ENCODE measurements at places on chromosomes 2 and 18.

- no peak for DNase-seq
Measured at GRCh38 chr2:746697-747096, 69.5 kb upstream of the TMEM18 start.

DNA sequence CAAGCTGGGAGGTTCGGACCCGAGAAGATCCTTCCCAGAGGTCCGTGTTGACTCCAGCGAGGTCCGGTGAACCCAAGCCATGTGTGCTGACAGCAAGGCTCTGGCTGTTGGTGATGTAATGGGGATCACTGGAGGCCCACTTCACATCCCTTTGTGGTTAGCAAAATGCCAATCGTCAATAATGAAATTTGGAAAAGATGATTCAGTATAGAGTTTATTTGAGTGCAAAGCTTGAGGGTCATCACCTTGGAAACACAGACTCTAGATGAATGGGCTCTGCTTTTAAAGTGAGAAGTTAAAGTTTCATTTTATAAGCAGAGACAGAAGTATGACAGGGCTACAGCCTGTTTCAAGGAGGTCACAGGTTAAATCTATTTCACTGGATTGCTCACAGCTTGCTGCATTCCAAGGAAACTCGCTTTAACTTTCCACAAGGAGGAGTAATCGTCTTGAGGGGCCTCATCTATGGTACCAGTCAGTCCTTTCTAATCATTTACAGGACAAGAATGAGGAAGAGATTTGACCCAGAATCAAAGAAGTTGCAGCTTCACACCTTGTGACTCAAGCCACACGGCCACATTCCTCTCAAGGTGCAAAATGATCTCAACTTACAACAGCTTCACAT is 140.5 kb downstream of the TPO start:
- DNase-seq = no peak

DNA sequence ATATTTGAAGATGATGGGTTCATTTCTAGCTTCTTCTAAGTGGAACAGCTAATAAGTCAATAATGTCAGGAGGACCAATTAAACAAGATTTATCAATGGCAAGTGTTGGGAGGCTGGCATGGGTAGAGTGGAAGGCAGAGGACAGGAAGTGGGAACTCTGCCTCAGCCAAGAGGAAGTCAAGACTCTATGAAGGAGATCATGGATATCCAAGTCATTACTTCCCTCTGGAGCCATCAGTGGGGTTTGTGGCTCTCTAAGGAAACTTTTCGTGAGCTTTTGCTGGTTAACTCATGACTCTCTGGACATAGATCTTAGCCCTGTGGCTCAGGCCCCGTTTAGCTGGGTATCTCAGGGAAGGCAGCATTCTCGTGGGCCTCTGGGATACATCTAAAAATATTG is 410.4 kb upstream of the ID2 start:
- no peak for DNase-seq

- no peak for DNase-seq
Measured at GRCh38 chr2:111667542-111668273, 216.3 kb downstream of the ANAPC1 start.

GRCh38 chr2:119387381-119388129 is 20.8 kb downstream of the DBI start:
- no peak for DNase-seq

- DNase-seq = no peak
Measured at GRCh38 chr2:218260742-218261422, at the start of gene GPBAR1. GPBAR1 (plus strand) TSS chr2:218261015; CDS start chr2:218262725, 1,710 bp downstream.

- DNase-seq = no peak
Measured at GRCh38 chr18:67463829-67464228, 52.7 kb downstream of the DSEL start.

DNA sequence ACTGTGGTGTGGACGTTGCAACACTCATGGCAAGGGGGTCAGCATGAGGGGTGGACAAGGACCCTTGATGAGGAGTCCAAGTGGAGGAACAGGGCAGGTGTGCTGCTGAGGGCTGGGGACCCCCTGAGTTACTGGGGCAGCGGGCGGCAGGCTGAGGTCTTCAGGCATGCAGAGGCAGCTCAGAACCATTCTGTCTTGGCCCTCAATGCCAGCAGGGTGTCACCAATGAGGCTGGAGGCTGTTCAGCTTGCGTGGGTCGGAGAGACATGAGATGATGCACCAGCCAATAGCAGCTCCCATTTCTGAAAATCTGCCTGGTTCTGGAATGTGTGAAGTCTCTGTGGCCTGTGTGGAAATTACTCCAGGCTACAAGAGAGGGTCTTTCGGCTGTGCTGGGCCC is 105.4 kb downstream of the INHBB start:
- DNase-seq = no peak

DNA sequence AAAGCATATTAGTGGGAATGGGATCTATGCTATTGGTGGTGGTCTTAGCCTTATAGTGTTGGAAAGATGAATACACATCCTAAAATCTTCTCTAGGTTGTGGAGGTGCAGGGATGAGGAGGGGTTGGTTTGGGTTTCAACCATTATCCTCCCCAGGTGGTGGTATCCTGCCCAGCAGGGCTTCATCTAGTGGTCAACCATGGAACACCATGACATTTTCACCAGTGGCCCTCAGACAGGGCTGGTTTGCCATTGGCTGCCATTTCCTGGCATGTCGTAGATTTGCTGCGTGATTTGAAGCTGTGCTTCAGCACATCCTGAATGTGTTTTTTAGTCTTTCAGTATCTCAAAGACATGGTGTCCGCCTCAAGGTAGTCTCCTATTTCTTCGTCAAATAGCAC is 391.2 kb upstream of the HNRNPA3 start:
- no peak for DNase-seq

DNA sequence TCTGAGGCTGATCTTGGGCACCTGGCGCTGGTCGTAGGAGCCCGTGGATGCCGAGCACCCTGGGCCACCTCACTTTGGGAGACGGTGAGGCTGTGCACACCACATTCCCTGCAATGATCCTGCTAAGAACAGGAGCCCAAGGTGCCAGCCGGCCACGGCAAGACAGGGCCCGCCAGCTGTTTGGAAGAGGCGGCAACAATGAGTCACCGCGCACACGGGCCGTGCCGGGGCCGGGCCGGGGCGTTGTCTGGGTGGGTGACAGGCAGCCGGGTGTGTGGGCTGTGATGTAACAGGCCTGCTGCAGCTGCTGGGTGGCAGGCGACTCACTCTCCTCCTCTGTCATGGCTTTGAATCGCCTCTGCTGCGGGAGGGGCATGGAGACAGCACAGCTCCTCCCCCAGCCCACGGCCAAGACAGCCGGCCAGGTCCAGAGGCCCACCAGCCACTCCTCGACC is 49.7 kb upstream of the ODC1 start:
- DNase-seq = peak; percentile 55

DNA sequence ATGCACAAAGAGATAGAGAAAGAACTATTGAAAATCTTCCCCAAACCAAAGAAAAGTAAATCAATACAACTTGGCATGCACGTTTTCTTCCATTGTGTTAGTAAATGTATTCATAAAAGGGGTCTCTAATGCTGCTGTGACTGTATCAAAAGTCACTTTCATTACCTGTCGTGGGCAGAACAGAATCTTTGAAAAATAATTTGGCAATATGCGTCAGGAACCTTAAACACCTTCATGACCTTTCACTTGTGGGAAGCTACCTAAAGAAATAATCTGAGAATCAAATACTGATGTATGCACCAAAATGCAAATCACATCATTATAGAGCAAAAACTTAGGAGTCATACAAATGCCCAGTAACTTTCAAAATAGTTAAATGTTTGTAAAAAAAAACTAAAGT is 105.3 kb downstream of the ARL4C start:
- no peak for DNase-seq

- DNase-seq = no peak
Measured at GRCh38 chr2:200101922-200102321, 146.5 kb downstream of the MAIP1 start.

Data from T-helper 9 cell (primary cell).